KG1 (cell line): ENCODE measurements at places on chromosomes 11 and 22.

DNA sequence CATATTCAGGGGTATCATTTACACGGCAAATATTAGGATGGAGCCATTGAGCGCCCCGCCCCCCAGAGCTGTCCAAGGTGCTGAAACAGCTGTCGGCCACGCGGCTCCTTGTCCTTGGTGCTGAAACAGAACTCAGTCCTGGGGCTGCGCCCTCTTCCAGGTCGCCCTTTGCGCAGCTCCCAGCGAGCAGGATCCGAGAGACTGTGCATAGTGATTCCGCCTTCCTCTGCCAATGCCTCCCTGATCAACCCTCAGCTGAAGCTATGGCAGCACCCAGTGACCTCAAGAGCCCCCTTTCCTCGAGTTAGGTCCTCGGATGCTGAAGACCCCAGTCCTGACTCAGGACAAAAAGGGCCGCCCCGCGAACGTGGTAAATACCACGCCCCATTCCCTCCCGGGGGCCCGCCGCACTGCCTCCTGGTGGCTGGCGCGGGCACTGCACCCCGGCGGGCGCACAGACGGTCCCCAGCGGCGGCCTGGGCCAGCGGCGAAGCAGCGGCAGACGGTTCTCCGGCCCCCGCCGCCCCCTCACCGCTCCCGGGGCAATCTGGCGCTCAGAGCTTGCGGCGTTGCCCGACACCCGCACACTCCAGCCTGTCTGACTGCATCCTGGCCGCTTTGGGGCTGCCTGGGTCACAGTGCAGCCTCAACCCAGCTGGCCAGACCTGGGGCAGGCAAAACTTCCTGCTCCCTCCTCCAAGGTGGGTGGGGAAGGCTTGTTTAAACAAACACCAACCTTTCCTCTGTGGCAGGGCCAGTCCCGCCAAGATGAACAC lies 13.4 kb downstream of the SYT7 start:
- peak; percentile 88 for DNase-seq

- no peak for DNase-seq
Observed at GRCh38 chr11:10518891-10519290, 22.1 kb downstream of the RNF141 start.

DNA sequence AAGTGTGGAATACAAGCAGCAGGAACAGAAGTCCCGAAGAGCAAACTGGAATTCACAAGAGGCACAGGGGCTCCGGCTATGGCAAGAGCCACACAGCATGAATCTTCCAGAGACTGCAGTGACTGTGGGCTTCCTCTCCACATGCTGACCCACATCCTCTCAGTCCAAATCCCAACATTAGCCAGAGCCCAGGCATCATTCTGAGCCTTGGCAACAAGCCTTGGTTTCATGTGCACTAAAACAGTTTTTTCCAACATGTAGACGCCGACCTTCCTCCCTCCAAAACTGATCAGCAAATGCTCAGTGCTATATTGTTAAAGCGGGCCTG lies 91.7 kb upstream of the CSNK2A3 start:
- DNase-seq, result no peak

DNA sequence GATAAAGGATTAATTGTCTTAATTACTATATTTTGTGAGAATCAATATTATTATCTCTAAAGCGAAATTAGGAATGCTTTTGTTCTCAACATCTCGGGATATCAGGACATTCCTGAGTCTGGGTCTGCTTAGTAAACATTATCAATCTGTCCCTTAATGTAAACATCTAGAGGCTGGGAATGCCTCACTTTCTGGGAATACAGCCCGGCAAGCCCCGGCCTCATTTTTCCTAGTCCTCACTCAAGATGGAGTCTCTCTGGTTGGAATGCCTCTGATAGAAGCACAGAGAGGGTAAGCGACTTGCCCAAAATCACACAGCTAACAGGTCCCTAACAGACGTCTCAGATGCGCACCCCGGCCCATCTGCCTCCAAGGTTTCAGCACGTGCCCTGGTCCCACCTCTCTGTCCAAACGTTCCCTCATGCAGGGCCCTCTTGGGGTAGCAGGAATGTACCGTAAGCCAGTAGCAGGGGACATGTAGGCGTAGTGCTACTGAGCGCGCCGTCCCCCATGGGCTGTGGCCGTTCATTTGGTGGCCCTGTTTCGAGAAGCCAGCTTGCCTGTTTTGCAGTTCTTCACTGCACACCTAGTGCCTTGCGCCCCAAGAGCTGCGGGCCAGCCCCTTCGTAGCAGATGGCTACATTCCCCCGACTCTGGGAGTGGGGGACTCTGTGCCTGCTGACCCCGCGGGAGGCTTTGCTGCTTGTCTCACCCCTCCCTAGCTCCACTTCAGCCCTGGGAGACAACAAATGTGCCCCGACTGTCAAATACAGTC lies 62.2 kb upstream of the FADD start:
- DNase-seq, result no peak

DNA sequence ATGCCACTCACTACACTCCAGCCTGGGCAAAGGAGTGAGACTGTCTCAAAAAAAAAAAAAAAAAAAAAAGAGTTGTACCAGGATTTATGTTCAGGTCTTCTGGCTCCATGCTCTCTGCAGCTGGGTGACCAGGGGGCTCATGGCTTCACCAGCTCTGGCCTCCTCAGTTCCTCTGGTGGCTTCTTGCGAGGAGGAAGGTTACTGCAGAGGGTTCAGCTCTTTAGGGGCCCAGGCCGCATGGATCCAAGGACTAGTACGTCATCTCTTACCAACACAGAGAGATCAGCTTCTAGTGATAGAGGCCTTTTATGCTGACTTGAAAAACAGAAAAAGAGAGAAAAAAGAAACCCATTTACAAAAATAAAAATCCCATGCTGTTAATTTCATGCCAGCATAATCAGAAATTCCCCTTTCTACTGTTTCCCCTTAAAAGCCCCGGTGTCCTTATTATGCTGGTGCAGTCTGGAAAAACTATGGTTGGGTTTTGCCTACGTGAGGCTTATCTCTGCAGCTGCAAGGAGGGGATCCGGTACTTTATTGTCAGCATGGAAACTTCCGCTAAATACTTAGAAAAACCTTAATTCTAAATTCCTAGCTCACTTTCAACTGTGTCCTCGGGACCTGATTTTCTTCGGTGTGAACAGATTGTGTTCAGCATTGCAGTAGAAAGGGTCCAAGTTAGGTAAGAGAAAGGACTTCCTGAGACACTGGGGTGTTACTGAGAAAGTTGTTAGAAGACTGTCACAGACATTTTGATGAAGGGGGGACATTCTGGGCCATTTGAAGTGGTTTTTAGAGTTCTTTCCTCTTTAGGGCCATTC lies 13.7 kb downstream of the ZBTB16 start:
- no peak for DNase-seq

- no peak for DNase-seq
Observed at GRCh38 chr22:35995348-35995747, 33.3 kb downstream of the RBFOX2 start.

DNA sequence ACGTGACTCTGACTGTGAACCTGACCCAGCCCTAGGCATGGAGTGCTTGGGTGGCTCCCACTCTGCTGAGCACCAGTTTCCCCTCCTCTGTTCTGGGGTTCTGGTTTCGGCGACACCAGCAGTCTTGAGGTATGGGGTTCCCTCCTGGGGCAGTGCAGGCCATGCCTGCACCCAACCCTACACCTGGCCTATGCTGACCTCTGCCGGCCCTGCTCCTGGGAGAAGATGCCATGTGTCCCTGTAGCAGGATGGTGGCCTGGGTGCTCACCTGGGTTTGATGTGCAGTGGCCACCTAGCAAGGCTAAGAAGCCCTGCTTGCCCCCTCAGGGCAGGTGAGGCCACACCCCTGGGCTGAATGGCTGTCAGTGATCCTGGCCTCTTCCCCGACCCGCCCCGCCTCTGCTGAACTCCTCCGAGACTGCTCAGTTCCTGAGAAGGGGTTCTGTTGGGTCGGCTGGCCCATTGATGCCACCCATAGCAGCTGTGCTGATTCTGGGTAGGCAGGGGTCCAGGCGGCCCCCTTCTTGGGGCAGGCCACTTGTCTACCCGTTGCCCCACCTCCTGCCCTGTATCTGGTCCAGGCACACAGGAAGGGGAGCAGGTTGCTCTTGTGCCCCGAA lies 2.4 kb downstream of the ZDHHC8 start:
- no peak for DNase-seq

DNA sequence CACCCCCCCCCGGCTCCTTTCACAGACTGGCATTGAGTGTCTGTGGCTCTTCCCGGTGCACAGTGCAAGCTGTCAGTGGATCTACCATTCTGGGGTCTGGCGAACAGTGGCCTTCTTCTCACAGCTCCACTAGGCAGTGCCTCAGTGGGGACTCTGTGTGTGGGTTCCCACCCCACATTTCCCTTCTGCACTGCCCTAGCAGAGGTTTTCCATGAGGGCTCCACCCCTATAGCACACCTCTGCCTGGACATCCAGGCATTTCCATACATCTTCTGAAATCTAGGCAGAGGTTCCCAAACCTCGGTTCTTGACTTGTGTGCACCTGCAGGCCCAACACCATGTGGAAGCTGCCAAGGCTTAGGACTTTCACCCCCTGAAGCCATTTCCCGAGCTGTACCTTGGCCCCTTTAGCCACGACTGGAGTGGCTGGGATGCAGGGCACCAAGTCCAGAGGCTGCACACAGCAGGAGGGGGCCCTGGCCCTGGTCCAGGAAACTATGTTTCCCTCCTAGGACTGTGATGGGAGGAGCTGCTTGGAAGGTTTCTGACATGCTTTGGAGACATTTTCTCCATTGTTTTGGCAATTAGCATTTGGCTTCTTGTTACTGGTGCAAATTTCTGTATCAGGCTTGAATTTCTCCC lies 26.0 kb downstream of the BCL2L13 start:
- DNase-seq, result no peak

DNA sequence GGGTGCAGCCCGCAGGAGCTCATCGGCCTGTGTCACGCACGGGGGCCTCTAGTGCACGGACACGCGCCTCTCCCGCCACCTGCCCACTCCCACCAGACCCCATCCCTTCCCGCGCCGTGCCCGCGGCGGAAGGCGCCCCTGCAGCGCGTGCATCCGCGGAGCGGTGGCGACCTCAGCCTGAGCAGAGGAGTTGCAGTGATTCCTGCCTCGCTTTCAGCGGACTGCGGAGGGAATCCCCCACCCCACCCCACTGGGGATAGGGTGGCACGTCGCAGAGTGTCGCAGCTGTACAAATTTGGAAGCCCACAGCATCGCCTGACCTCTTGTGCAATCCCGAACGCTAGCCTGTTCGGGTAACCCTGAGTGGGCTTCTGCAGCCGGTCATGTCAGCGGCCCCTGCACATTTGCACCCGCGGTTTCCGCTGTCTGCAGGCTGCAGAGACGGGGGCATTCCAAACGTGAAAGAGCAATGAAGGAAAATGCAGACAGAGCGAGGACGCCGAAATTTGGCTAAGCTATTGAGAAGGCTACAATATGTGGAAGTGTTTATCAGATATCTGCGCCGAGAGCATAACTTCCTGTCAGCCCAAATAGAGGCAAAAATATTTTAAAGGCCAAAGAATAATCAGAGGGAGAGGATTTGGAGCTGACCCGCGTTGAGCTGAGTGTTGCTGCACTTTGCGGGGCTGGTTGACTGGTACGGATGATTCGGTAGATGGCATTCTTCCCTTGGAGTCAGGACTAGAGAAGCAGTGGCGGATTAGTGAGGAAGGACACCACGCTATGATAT lies 617 bp upstream of the ARHGAP20 start:
- DNase-seq, result no peak

DNA sequence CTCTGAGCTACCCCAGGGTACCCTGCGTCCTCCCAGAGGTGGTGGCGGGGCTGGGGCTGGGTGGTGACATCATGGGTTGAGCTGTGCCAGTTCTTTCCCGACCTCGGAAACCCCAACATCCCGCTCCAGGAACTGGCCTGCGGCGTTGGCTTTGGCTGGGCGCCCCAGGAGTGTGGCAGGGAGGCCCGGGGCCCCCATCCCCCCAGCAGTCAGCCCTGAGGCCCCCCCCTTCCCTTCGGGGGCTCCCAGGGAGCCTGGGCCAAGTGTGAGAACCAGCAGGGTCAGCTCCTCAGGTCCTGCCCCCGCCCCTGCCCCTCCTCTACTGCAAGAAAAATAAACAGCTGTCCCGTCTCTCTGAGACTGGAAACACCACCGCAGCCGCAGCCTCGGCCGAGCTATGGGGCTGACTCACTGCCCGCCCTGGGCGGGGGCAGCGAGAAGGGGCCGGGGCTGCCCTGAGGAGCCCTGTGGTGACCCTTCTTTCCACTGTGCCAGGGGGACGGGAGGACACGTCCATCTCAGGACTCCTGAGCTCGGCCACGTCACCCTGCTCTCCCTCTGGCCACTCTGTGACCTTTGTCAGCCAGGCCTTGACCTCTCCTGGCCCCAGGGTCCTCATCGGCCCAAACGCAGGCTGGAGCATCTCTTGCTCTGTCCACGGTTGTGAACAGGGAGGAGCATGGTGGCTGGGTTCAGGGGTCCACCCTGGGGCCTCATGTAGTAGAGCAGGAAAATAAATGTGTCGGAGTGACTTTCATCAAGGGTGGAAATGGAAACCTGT lies 73.4 kb downstream of the WNT7B start:
- no peak for DNase-seq

- no peak for DNase-seq
Observed at GRCh38 chr11:29184939-29185890, 831.6 kb downstream of the KCNA4 start.

DNA sequence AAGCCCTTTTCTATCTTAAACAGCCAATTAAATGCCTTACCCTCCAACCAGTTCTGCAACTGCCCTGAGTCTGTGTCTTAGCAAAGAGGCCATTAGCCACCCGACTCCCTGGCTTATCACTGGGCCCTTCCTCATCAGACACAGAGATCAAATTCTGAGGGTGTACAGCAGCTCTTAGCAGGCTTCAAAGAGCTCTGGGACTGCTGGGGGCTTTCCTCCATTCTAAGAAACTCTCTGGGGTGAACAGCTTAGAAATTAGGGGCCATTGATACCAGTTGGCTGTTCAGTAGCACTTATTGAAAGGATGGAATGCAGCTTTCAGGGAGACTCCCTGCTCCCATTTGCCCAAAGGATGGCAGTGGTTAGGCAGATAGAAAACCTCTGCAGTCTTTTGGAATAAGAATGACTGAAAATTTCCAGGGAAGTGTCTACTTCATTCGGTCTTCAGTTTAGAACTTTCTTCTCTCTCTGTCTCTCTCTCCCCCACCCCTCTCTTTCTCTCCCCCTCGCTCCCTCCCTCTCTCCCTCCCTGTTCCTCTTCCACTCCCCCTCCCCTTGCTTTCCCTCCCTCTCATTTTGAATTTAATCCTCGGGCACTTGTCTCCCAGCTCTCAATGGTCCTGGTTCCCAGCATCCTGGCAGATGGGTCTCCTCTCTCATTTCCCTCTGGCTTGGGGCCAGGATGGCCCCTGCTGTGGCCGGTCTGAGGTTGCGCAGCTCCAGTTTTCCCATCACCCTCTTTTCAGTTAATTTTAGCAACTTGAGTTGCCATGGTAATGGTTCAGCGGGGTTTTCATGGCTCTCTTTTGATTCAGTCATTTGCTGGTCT lies 76.4 kb downstream of the COMMD9 start:
- no peak for DNase-seq
